Effector memory CD4-positive, alpha-beta T cell (primary cell): ENCODE measurements at places on chromosomes 11 and 22.
A peak's percentile ranks its signal among the peaks of the same experiment; 100 is the strongest.

- no peaks in the 10 kb centered on the region for H3K36me3 ChIP-seq
- no peak overlapping the region for H3K4me3 ChIP-seq
- peak overlapping the region; percentile 44 for H3K27ac ChIP-seq
- peaks cover 59% of the 10 kb centered on the region for H3K4me1 ChIP-seq
Observed at GRCh38 chr11:96204366-96204659, 138.7 kb downstream of the MAML2 start.

GRCh38 chr22:50498322-50498890 is 9.1 kb downstream of the LMF2 start:
- DNase-seq: peak; percentile 23
- no peak overlapping the region for H3K27ac ChIP-seq
- no peak overlapping the region for H3K4me3 ChIP-seq

DNA sequence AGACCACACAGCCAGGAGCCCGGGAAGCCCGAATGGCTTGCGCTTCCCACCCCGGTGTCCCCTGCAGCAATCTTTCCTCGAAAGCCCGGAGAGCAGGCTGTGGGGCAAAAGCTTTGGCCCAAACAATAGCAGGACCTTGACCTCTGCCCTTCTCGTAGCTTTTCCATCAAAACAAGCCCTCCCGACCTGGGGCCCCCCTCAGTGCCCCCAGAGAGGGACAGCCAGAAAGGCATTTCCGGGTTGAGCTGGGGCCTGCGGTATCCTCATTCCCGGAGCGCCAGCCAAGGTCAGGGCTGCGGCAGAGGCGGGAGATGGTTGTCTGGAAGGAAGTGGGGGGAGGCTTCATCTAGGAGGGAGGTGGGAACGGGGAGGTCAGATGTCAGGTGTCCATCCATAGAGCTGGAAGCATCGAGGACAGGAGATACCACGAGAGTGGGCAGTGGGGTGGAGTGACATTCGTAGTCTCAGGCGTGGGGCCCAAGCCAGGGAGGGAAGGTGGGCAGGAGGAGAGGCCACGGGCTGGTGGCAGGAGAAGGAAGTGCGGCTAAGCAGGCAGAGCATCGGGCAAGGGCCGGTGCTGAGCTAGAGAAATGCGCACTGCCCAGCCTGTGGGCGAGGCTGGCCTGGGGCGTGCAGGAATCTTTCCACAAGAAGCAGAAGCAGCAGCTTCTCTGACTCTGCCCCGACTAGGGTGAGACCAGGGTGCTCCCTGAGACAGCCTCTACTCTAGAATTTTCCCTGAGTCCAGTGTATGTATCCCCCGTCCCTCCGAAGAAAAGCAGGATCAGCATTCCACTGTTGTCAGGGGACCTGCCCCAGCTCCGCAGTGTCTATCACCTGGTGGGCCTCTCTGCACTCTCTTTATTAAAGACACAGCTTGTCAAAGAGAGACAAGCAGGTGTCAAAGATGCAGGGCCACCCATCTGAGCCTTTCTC is 14.3 kb downstream of the PDGFB start:
- peaks cover 24% of the 10 kb centered on the region for H3K36me3 ChIP-seq
- DNase-seq: no peak
- H3K4me1 ChIP-seq: peaks cover 10% of the 10 kb centered on the region
- H3K4me3 ChIP-seq: no peak overlapping the region
- no peak overlapping the region for H3K27ac ChIP-seq

- H3K36me3 ChIP-seq: no peaks in the 10 kb centered on the region
- no peak overlapping the region for H3K27ac ChIP-seq
- no peak for DNase-seq
- H3K4me3 ChIP-seq: no peak overlapping the region
Observed at GRCh38 chr11:36558571-36559413, 9.0 kb upstream of the RAG1 start.

DNA sequence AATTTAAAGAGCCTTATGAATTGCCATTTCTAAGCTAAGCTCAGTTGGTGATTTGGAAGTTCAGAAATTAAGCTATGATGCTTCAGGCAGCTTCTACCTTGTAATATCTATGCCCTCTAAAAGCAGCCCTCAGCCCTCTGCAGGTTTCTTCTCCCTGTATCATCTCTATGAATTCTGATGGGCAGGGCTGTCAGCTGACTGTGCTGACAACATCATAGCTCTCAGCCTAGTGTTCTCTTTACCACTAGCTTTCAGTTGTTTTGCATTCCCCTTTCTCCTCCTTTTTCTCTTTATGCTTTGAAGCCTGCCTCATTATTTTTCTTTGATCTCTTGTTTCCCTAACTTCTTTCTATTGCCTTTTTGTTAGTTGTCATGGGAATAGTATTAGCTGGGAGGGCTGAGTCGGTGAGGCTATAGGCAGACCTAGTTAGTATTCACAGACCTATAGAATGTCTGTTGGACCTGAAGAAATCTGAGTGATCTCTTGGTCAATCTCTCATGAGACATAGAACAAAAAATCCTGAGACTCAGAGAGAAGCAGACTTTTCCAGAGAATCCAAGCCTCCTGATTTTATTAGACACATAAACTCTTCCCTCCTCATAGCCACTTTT is 535.4 kb downstream of the RAB38 start:
- no peak overlapping the region for H3K27ac ChIP-seq
- H3K27me3 ChIP-seq: no peaks in the 10 kb centered on the region
- H3K4me3 ChIP-seq: no peak overlapping the region
- DNase-seq: no peak
- no peaks in the 10 kb centered on the region for H3K36me3 ChIP-seq

DNA sequence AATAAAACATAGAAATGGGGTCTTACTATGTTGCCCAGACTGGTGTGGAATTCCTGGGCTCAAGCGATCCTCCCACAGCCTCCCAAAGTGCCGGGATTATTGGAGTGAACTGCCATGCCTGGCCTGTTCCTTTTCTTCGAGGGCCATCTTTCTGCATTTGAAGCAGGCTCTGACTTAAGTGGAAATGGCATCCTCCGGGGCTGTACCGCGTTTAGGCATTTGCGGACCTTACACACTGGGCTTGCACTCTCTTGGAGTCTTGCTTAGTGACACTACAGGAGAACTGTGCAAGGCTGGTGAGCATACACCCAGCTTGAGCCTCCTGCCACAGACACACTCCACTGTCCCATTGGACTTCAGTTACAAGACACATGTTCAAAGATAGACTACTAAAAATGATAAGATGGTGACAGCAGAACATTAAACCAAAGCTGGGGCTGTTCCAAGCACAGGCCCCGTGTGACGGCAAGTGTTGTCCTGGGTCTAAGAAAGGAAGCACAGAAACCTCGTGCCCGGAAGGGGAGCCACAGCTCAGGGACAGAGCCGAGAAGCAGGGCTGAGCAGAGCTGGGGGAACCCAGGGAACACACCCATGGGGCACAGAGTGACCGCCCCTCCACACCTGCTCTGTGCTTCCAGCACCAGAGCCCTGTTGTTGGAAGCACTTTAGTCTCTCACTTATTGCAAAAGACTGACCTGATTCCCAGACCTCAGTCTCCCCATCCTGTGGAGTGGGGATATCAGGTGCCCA is 59.0 kb upstream of the SHANK2 start:
- DNase-seq: no peak
- H3K4me1 ChIP-seq: no peaks in the 10 kb centered on the region
- H3K36me3 ChIP-seq: no peaks in the 10 kb centered on the region
- H3K27ac ChIP-seq: no peak overlapping the region
- H3K4me3 ChIP-seq: no peak overlapping the region
